ENCODE measurements at places on chromosomes 2 and 18.
A peak's percentile ranks its signal among the peaks of the same experiment; 100 is the strongest.

GRCh38 chr18:37577051-37577611 lies 11.5 kb upstream of the CELF4 start:
- DNase-seq = no peak

DNA sequence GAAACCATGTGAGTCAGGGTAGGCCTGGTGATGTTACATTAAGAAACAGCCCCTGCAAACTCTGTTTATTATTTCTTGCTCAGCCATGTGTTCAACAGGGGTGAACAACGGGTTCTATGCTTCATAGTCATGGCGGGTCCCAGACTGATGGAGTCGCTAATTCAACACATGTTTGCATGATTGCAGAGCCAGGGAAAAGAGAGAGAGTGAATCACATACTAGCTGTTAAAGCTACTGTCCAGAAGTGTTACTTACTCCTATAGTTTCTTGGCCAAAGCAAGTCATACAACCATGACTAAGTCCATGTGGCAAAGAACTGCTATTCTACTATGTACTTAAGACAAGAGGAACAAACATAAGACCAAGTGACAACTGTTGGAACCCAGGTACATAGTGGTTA lies 241.2 kb upstream of the SKOR2 start:
- DNase-seq = no peak

- DNase-seq = no peak
These were observed 28.1 kb downstream of the MLPH start for GRCh38 chr2:237515166-237515565.

DNA sequence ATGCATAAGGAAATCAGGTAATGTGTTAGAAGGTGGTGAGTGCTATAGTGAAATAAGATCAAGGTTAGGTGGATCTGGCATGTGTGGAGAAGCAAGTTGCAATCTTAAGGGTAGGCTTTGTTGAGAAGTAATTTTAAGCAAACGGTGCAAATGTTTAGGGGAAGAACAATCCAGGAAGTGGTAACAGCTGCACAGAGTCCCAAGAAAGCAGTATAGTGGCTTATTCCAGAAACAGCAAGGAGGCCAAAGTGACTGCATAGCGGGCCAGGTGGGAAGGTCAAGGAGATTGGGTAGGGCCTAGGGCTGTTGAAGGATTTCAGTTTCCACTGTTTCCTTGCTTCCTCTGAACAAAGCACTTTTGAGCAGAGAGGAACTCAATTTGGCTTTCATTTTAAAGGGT lies 30.0 kb upstream of the RAB1A start:
- no peak for DNase-seq

GRCh38 chr2:15895615-15896469 lies 44.5 kb upstream of the MYCN start:
- no peak for DNase-seq

DNA sequence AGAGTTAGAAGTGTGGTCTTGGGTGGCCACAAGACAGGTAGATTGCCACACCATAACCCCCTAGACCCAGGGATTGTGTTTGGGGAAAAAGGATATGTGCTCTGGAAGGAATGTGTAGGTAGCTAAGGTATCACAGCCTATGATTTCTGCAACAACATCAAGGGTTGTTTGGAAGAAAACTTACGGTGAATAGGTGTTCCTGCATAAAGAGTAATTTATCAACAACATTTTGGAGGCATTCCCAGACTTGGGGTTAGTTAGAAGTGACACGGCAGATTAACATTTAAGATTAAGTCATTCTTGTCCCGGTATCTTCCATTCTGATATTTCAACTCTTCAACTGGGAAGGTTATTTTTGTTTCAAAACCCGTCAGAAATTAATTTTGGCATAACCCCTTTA lies 65.5 kb downstream of the SPP2 start:
- no peak for DNase-seq

DNA sequence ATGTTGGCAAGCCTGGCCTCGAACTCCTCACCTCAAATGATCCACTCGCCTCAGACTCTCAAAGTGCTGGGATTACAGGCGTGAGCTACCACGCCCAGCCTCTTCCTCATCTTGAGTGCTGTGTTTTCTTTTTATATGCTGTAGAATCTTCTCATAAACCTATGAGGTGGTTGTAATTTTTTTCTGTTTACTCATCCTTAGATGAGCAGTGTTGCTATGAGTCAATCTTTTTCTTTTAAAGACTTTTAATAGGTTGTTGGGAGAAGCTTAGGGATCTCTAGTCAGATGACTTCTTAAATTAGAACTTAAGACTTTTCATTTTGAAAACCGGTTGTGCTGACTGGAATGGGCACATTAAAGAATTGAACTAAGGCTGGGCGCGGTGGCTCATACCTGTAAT lies 8.7 kb upstream of the AAK1 start:
- DNase-seq = no peak

GRCh38 chr2:216006164-216006663 lies 7.1 kb downstream of the MREG start:
- DNase-seq = no peak

DNA sequence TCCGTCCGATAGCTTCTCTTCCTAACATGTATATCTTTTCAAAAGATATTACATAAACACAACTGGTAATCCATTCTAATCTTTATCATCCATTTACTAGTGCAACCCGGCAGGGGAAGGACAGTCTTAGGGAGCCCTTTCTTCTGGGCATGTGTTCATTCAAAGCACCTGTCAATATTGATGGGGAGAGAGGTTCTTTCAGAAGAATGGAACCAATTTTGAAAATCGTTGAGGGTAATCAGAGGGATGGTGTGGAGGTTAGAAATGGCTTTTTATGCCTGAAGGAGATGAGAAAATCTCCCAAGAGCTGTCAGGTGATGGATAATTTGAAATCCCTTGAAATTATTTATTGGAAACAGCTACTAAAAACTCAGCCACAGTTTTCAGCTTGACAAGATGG lies 561.9 kb upstream of the DCC start:
- no peak for DNase-seq

- no peak for DNase-seq
These were observed 61.0 kb upstream of the DTNA start for GRCh38 chr18:34649080-34649479.

- no peak for DNase-seq
These were observed 302.2 kb downstream of the GALNT13 start for GRCh38 chr2:154173919-154174318.

DNA sequence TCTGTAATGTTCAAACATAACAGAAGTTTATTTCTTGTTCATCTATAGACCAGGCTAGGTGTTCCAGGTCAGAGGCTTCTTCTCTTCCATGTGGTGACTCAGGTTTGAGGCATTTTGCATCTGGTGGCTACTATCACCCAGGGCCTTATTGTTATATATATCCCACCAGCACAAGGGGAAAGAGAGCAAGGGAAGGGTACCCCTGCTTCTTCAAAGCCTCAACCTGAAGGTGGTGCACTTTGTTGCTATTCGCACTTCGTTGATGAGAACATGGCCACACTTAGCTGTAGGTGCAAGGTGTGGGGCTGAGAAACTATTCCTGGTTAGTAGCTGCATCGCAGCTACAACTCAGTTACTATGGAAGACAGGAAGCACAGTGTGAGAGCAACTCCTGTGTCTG lies 27.4 kb upstream of the SLC3A1 start:
- DNase-seq = no peak

- no peak for DNase-seq
These were observed 494.9 kb downstream of the NYAP2 start for GRCh38 chr2:225894236-225894980.

GRCh38 chr2:148590612-148591011 lies 53.9 kb upstream of the EPC2 start:
- DNase-seq = no peak

- DNase-seq = no peak
These were observed 31.5 kb downstream of the DOCK10 start for GRCh38 chr2:225010804-225011203.

DNA sequence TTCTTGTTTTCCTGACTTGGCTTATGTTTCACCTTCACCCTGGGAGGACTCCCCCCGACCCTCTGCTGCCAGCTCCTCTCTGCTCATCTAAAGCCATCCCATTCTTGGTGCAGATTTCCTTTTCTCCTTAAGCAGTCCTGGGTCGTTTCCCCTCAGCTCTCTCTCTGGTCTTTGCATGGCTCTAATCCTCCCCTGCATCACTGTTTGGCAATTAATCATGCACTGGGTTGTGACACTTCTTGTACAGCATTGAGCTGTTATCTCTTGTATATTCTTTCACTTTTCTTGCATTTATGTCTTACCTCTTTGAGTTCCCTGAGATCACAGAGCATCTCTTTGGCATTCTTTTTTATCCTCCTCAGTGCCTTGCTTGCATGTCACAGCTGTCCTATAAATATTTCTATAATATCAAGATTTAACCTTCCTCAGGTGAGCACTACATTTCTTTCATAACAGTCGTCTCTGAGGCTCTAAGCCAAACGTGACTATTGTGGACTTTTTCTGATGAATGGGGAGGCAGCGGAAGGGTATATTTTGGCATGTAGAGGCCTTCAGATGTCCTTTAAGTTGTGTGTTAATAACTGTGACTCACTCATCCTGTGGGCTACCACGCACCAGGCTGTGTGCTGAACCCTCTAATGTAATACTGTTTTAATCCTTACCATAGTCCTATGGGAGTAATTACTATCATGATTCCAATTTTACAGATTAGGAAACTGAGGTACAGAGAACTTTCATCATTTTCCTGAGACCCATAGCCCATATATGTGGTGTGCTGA lies 507.5 kb downstream of the SLC4A3 start:
- DNase-seq = no peak

- DNase-seq = no peak
These were observed 31.1 kb downstream of the PSME4 start for GRCh38 chr2:53939656-53940055.

DNA sequence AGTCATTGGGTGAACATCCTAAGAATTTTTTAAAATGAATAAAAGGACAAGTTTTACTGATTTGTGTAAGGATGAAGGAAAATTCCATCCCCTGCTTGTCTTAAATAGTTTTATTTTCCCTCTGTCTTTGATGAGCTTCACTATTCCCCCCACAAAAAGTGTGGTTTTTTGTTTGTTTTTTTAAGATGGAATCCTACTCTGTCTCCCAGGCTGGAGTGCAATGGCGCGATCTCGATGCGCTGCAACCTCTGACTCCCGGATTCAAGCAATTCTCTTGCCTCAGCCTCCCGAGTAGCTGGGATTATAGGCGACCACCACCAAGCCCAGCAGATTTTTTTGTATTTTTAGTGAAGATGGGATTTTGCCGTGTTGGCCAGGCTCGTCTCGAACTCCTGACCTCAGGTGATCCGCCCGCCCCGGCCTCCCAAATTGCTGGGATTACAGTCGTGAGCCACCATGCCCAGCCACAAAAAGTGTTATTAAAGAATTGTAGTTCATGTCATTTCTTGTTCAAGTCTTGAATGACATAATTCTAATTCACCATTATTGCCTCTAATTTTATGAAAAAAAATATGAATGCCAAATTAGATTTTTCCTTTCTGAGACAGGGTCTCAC lies 91.7 kb downstream of the AGPS start:
- no peak for DNase-seq

- peak; percentile 73 for DNase-seq
These were observed 20.8 kb downstream of the RASGRP3 start for GRCh38 chr2:33497221-33497650.

DNA sequence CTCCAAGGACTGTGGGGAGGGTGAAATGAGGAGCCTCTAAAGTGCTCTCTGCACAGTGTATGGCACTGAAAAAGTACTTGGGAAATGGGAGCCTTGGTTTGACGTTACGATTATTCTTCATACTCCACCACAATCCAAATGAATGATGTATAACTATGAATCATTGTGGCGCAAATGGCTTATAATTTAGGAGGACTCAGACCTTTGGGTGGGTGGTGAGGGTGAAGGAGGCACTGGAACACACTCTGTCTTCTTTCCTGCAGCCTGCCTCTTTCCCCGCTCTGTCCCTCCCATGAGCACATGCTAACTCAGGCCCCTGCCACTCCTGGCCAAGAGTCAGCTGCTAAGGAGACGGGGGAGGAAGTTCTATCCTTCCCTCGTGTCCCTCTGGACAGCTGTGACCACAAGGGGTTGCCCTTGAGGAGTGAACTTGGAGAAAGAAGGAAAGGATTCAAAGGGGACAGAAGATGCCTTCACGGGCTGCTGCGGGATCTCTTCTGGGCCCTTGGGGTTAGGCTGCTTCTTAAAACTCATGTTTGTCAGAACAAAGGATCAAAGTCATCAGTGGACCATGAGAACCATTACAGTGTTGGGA lies 36.5 kb downstream of the POLR1A start:
- DNase-seq = no peak

DNA sequence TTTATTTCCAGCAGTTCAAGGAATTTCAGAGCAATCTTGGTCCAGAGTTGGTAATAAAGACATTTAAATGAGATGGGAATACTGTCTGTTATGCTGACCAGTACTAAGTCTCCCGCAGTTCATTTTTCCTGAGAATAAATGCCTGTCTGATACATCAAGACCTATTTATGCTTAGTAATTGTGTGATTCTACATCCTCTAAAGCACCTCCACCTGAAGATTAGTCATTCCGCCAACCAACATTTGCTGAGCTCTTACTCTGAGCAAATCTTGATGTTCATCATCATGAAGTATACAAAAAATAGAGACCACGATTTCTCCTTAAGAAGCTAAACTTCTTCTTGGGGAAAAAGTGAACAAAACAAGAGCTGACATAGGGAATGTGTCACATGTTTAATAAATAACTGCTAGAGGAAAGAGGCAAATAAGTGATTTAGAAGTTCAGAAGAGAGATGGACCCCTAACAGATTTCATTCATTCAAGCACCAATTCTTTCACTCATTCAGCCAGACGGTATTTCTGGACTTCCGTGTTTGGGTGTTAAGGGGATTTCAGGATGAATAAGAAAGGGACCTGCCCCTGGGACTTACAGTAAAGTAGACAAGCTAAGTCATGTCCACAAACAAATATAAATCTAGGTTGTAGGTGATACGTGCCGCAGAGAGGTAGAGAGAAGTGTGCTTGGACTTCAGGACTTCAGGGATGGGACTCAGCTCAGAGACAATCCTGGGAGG lies 34.2 kb upstream of the PPP4R1 start:
- no peak for DNase-seq

GRCh38 chr18:40215979-40216378 lies 1739.1 kb upstream of the PIK3C3 start:
- no peak for DNase-seq

DNA sequence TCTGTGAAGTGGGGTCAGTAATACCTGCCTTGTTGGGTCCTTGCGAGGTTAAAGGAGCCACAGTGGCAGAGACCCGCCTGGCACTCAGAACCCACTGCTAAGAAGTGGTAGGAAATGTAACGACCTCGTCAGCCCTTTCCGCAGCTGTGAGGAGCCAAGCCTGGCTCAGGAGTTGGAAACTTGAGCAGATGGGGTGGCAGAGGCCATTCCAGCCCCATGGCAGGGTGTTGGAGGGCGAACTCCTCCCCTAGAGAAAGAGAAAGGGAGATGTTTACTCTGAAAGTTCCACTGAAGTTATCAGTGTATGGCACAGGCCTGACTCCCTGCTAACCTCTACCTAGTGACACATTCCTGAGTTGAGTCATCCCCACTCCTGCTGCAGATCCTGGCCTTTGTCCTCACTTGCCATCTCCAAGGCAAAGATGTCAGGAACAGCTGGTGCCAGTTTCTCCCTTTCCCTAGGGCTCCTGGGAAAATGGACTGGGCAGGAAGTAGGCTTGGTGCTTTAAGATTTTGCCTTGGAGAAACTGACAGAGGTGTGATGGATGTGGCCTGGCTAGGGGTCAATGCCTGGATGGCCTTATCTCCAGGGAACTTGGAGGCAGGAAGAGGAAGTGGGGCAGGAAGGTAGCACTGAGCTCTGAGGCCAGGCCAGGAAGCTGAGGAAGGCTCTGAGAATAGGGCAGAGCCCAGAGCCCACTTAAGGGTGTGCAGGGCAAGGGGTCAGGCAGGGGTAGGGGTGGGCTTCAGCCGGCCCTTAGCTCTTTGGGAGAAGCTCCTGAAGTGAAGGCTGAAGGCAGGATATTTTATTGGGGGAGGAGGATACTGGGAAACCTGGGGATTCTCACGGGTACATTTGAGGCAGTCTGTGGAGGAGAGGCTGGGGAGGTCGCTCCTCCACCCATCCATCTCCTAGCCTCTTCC lies 888 bp downstream of the VAMP5 start:
- DNase-seq = no peak

Data from SIG-M5 (cell line).